EL (cell line): ENCODE measurements at places on chromosomes 3 and 15.
A peak's percentile ranks its signal among the peaks of the same experiment; 100 is the strongest.

- peak; percentile 19 for DNase-seq
Measured at GRCh38 chr15:24772686-24773373, 97.3 kb downstream of the NPAP1 start.

- no peak for DNase-seq
Measured at GRCh38 chr15:67050062-67050461, 15.3 kb upstream of the SMAD3 start.

- no peak for DNase-seq
Measured at GRCh38 chr3:61887206-61887605, 325.8 kb downstream of the PTPRG start.

DNA sequence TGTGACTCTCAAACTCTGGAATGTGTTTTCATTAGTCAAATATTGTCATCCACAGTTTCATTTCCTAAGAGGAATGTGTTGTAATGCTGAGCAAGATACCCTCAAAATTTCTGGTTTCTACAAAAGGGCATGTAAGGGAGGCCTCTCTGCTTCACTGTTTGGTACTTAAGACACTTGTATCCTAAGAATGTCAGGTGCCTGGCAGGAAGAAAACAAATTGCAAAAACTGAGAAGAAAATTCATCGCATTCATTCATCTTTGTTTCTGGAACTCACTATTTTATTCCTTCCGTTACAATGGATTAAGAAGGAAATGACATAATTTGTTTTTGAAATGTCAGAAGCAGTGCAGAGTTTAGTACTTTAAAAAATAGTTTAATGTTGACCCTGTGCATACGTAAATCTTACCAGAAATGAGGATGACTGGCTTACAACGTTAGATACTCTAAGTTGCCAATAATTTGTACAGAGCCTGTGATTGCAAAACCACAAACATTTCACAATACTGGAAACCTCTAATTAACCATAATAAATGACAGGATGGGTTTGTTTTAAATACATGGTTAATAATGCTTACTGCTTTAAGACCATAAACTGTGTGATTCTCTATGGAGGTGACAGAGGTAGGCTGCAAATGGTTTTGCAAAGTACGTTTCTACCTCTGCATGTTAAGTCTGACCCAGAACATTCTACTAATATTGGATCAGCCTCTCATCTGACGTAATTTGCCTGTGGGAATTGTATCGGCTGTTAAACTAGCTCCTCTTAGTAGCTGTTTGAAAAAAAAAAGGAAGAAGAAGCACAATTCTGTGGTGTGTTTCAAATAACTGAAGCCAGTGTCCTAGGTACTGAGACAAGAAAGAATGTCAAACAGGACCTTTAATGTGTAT, 477.8 kb downstream of the RBMS3 start:
- peak; percentile 79 for DNase-seq

DNA sequence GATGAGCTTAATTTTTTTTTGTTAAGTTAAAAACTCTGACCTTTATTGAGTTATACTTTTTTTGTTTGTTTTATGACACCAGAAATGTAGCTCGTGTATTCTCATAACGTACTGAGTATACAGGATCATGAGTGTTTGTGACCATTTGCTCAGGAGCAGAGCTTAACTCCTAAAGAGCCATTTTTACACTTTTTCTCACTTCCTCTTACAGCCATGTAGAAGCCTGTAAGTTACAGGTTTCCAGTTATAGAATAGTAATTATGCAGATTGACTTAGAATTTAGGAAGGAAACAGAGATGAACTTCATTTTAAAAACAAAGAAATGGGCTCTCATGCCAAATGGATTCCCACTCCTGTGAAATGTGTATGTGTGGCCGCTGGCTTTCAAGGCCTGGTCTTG, 151.7 kb downstream of the MCTP2 start:
- no peak for DNase-seq

DNA sequence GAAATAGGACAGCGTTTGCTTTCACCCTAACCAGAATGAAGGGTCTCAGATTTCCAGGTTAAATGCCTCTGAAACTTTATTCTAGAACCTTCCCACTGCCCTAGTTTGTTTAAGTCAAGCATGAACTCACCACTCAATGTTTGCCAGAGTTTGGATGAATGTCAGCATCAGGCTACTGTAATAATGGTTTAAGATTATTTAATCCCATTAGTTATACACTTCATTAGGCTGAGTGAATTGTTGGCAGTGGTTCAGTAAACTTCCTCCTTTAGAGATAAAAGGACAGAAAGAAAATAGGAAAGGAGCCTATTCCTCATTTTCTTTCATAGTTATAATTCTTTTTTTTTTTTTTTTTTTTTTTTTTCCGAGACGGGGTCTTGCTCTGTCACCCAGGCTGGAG, 401.9 kb upstream of the TPRG1 start:
- no peak for DNase-seq

DNA sequence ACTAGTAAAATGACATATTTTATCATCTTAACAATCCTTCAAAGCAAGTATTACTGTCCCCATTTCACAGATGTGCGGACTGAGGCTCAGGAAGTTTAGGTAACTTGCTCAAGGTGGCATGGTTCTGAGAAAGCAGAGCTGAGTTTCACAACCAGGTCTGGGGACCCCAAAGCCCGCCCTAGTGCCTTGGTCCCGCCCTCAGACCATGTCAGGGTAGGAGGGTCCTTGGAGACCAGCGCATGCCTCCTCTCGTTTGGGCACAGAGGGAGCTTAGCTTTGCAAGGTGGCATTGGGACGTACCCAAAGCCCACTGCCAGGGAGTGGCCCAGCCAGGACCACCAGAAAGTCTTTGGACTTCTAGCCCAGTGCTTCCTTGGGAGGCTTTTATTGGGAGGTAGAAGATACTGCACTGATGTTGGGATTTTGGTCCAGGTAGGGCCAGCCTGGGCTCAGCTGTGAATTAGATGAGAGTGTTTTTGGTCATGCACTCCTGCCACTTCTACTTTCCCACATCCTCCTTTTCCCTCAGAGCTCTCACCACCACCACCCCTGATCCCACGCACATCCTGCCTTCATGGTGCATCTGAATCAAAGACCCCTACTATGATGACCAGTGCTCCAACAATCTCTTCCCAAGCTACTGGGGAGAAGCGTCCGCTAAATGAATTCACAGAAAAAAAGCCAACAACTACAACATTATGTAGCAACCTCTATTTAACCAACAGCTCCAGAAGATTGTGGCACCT, 307.9 kb downstream of the TLE3 start:
- no peak for DNase-seq

DNA sequence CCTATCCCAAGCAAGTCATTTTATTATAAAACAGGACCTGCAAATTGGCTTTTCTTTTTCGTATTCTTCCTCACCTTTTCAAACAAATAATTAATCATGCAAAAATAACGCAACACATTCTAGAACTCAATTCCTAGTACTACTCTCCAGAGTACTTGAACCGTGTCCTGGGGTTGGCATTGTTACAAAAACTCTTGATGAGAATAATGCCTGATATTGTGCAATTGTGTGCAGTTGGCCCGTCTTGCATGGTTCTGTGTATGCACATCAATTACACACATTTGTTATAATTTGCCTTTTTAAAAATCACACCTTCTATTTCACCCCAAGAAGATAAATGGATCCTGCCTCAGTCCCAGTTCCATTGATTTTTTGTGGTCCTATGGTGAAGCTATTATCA, 205.4 kb downstream of the EPHB1 start:
- DNase-seq: no peak

DNA sequence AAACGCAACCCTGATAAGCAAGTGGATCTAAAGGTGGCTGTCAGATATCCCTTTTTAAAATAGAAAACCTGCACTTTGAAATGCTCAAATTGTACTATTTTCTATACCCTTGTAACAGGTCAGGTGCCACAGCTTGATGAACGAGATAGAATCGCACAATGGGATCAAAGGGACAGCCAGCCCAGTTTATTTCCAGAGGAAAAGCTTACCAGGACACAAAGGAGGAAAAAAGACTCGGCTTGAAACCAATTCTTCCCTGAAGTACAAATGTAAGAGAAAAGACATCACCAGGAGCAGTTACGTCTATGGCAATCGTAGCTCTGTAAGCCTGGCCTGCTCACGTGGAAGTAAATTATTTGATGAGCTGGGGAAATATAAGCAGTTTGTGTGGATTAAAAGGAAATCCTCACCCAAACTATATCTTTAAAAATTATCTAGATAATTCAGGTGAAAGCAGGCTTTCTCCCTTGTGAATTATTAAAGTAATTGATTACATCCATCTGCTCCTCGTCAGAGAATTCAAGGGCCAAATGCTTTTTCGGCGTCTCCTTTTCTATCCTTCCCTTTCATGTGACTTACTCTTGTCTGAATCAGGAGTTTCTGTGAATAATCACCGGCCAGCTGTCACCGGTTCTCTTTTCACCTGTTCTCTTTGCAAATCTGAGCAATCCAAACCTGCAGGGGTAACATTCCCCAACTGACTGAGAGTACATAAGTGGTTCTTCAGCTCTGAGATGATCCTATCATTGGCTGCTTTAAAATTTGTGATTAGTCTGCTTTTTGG, 339.2 kb upstream of the ONECUT1 start:
- no peak for DNase-seq

- DNase-seq: no peak
Measured at GRCh38 chr3:133119176-133119575, 81.0 kb downstream of the TMEM108 start.

DNA sequence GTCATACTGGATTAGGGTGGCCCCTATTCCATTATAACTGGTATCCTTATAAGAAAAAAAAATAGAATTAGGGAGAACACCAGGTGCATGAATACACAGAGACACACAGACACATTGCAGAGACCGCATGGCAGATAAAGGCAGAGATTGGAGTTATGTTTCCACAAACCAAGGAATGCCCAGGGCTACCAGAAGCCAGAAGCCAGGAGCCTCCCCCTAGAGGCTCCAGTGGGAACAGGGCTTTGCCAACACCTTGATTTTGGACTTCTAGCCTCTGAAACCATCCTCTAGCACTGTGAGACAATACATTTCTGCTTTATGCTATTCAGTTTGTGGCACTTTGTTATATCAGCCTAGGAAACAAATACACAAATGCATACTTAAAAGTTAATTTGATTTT, 10.4 kb downstream of the GOLM2 start:
- DNase-seq: peak; percentile 11

- DNase-seq: no peak
Measured at GRCh38 chr3:151428386-151428785, 32.5 kb downstream of the IGSF10 start.

GRCh38 chr3:34225821-34226366, 427.5 kb downstream of the PDCD6IP start:
- DNase-seq: no peak

DNA sequence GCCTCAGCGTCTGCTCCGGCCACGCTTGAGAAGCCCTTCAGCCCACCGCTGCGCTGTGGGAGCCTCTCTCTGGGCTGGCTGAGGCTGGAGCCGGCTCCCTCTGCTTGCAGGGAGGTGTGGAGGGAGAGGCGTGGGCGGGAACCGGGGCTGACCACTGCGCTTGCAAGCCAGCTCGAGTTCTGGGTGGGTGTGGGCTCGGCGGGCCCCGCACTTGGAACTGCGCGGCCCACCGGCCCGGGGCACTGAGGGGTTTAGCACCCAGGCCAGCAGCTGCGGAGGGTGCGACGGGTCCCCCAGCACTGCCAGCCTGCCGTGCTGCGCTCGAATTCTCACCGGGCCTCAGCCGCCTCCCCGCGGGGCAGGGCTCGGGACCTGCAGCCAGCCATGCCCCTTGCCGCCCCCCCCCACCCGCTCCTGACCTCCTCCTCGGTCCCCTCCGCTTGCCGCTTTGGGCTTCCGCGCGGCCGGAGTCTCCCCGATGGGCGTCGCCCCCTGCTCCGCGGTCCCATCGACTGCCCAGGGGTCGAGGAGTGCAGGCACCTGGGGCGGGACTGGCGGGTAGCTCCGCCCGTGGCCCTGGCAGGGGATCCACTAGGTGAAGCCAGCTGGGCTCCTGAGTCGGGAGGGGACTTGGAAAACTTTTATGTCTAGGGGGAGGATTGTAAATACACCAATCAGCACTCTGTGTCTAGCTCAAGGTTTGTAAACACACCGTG, 106.7 kb downstream of the RAP2B start:
- no peak for DNase-seq

DNA sequence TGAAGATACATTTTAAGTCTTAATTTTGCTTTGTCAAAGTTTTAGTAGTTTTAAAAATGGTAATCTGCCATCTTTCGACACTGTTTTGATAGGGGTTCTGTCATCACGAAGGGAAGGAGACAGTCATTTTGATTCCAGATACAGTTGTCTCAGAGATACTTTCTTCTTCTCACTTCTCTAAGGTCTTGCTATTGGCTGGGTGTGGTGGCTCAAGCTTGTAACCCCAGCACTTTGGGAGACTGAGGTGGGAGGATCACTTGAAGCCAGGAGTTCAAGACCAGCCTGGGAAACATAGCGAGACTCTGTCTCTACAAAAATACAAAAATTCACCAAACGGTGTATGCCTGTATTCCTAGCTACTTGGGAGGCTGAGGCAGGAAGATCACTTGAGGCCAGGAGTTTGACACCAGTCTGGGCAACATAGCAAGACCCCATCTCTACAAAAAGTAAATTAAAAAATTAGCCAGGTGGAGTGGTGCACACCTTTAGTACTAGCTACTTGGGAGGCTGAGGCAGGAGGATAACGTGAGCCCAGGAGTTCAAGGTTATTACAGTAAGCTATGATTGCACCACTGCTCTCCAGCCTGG, 3.3 kb downstream of the RAB8B start:
- DNase-seq: no peak

DNA sequence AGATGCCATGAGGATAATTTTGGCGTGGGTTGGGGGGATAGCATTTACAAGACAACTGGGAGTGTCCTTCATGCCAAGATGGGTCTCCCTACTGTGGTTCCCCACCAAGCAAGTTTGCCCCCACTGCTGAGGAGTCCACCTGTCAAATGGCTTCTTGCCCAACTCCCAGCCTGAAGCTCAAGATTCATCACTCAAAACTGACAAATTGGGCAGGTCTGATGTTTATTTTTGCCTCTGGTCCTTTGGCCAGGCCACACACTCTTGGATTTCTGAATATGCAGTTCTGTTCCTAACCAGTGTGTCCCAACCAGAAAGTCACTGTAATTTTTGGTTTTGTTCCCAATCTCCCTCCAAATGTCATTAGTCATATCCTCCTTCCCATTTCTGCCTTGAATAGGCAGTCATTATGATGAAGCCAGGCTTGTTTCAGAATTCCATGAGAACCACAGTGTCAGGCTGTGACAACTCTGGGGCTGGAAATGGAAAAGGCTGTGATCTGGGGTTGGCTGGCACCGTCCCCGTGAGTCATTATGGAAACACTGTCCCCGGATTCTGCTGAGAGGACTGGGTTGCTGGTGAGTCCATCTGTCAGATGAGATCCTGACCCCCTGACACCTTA, 29.3 kb upstream of the MEF2A start:
- DNase-seq: peak; percentile 83
